ENCODE measurements at places on chromosomes 6 and 20.

- no peak for DNase-seq
Observed at GRCh38 chr6:143784316-143784715, 58.8 kb upstream of the LTV1 start.

DNA sequence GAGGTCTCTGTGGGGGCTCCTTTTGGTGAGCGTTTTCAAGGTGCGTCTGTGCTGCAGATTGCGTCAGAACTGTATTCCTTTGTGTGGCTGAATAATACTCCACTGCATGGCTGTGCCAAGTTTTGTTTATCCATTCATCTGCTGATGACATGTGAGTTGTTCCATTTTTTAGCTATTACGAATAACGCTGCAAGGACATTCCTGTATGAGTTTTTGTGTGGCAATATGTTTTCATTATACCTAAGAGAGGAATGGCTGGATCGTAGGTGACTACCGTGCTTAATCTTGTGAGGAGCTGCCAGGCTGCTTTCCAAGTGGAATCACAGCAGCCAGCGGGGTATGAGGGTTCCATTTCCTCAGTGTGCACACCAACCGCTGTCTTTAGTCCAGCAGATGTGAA lies 1.1 kb upstream of the DACT2 start:
- DNase-seq, result no peak

DNA sequence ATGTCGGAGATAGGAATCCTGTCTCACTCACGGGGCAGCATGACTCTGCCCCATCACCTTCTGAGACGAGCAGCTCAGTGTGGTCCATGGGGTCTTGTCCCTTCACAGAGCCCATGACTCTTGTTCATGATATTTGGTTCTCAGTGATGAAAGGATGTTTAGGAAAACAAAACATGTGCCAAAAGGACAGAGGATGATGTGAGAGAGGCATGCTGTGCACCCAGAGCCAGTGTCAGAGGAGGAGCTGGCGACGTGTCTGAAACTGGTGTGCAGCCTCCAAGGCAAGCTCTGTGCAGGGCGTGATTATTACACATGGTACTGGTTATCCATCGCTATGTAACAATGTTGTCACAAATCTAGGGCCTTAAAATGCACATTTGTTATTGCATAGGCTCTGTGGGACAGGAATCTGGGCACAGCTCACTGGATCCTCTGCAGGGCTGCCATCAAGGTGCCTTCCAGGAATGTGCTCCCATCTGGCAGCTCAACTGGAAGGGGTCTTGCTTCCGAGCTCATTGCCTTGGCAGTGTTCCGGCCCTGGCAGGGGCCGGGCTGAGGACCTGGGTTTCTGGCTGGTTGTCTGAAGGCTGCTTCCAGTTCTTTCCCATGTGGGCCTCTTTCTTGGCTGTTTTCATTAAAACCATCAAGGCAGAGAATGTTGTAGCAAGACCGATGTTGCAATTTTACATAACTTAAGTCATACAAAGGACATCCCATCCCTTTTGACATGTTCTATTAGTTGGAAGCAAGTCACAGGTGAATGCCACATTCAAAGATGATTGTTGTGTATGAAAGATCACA lies 175.4 kb downstream of the ERMARD start:
- no peak for DNase-seq

GRCh38 chr6:96184798-96185197 lies 169.0 kb downstream of the FUT9 start:
- no peak for DNase-seq

- no peak for DNase-seq
Observed at GRCh38 chr20:53606364-53606985, 12.8 kb upstream of the ZNF217 start.

- no peak for DNase-seq
Observed at GRCh38 chr6:43986177-43986825, 141.0 kb downstream of the MRPL14 start.

- no peak for DNase-seq
Observed at GRCh38 chr6:98593676-98594075, 240.7 kb upstream of the POU3F2 start.

DNA sequence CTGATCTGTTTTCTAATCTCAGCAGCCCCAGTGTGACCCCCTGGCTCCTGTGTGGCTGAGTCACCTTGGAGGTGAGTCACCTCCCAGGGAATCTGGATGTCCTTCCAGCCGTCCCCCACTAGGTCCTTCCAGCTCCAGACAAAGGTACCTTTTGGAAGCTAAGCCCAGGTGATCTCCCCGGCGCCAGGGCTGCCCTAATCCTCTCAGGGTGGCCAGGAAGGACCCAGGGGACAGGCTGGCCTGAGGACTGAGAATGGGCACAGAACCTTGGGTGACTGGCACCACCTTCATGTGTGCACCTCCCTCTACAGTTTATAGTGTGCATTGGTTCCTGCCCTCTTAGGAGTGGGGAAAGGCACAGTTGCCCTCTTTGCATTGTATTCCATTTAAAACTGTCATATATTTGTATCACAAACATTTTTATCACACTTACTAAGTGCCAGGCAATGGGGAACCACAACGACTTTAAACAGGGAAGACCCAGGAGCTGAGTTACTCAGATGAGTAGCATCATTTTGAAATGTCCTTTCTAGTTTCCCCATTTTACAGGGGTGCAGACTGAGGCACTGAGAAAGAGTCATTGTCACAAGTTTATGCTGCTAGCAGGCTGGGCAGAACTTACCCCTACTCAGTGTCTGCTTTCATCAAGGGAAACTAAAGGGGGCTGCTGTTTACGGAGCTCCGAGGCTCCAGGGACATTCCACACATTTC lies 2.6 kb upstream of the BPIFB4 start:
- DNase-seq, result no peak
